ENCODE measurements at places on chromosomes 1 and 21.

GRCh38 chr1:112506731-112507130, 2.0 kb upstream of the WNT2B start:
- DNase-seq, result no peak

DNA sequence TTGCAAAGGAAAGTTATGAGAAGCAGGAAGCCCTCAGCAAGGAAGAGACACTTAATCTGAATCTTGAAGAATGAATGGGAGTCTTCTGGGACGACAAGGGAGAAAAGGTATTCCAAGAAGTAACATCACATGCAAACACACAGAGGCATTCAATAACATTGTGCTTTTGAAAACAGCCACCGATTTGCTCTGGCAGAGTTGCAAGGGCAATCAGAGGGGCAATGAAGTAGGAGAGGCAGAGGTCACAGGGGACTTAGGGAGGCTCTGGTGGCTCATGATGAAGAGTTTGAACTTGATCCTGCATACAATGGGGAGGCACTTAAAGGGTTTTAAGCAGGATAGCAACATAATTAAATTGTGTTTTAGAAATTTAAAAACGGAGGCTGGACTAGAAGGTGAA, 107.7 kb downstream of the DDX20 start:
- no peak for DNase-seq

DNA sequence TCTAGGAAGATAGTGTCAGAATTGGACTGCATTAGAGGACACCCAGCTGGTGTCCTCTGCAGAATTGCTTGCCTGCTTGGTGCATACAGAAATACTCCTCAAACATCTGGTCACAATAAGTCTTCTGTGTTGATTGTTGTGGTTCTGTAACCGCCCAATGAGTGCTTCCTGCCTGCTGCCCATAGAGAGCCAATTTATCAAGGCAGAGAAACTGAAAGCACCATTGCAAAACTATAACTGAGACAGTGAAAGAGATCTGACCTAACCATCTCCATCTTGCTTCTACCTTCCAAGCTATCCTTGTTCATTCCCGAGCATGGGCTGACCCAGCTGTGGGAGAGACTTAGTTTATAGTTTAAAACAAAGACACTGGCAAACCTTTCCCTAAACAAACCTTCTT, 462.4 kb upstream of the RGS18 start:
- DNase-seq, result no peak

- no peak for DNase-seq
Observed at GRCh38 chr21:41653954-41654491, 112.8 kb downstream of the RIPK4 start.

- no peak for DNase-seq
Observed at GRCh38 chr1:30034627-30035521, 688.5 kb downstream of the MATN1 start.

DNA sequence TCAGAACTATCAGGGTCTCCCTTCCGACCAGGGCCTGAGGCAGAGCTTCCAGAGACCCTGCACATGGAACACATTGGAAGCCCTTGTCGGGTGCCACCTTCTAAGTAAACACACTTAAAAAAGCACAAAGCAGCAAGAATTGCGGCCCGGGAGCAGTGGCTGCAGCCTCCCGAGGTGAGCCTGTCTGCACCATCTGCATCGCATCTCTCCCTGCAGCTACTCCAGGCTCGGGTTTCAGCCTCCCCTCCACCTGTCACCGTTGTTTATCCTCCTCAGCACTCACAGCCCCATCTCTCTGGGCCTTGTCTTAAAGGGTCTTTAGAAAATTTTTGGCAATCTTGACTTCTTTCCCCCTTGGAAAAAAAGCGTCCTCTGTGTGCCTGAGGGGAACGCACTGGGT, 95.1 kb upstream of the ARHGEF16 start:
- peak; percentile 2 for DNase-seq

DNA sequence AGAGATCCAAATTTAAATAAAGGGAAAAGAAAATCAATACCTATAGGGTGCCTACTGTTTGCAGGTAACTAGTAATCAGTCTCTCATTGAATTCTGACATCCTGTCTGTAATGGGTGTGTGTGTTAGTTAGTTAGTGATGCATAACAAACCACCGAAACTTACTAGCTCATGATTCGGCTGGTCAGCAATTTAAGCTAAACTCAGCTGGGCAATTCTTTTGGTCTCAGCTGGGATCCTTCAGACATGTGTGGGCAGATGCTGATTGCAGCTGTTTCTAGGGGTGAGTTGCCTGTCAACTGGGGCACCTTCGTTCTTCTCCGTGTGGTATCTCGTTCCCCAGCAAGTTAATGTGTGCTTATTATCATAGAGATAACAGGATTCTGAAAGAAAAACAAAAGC, 40.2 kb upstream of the ZNF124 start:
- no peak for DNase-seq

DNA sequence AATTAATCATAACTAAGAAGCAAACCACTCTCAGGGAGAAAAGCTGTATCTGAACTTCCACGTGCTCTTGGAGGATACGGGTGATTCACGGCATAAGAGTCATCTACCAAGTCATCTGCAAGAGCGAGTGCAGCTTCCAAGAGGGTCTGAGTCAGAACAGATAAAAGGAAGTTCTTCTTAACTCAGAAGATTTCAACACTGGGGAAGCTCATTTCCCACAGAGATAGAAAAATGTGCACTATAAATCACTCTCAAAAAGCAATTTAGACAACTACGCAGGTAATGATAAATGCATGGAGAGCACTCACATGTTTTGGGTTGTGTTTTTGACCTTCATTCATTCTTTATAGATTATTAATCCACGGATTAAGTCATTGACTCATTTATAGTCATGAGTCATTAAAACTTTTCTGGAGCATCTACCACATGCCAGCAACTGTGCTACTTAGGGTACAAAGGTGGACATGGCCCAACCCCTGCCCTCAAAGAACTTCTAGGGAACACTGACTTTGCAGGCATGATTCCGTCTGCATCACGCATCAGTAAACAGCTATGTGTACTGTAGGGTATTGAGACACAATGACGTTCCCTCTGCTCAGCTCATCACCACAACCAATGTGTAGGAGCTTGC, 20.8 kb downstream of the KCNJ15 start:
- no peak for DNase-seq

GRCh38 chr1:93605812-93606512, 75.7 kb downstream of the BCAR3 start:
- DNase-seq, result no peak

- DNase-seq, result no peak
Observed at GRCh38 chr1:37533317-37534093, 18.9 kb upstream of the MEAF6 start.

DNA sequence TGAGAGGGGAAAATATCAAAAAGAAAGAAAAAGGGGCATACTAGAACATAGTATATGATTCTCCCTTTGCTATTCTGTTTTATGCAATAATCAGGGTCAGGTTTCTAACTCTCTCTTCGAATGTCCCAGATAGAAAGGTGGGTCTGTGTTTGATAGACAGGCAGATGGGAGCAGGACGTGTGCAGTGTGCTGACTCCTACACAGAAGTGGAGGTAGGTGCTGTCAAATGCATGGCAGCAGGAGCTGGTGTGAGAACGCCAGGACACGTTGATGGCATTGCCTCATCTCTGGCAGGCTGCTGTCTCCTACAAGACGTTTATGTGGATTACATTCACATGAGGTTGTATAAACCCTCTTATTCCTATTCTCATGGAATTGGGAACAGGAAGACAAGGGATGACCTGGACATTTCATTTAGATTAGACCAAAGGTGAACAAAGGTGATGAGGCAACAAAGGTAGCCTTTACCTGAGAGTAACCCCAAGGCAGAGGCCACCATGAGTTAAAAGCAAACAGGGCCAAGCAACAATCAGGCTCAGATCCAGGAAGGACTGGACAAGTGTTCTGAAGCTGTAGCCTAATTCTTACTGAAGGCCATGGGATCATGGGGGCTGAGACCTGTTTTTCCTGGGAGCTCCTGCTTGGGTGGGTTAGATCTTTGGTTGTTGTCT, 37.8 kb downstream of the KCNK1 start:
- DNase-seq, result no peak

DNA sequence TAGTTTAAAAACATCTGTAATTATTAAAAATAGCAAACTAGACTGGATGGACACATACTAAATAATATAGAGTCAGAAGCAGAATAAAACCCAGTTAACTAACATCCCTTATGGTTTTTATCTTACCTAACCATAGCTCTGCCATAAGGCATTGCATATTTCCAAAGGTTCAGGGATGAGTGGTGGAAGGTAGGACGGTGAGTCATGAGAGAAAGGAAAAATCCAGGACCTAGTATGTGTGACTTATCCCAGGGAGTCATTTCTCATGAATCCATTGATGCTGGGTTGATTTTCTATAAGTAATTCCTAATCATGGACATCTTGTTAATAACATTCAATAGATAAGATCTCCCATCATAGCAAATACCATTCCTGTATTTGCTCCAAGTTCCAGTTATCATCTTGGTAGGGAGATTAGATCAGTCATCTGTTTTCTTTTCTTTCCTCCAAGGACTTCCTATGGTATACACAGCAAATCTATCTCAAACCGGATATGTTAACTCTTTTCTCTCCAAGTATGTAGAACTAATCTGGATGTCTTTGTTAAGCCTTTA, 490.7 kb upstream of the B3GALT2 start:
- no peak for DNase-seq

GRCh38 chr1:115545791-115546733, 95.7 kb upstream of the VANGL1 start:
- DNase-seq, result no peak

GRCh38 chr1:26412180-26412840, 1.7 kb downstream of the LIN28A start:
- no peak for DNase-seq

- no peak for DNase-seq
Observed at GRCh38 chr1:203453016-203453415, 22.6 kb upstream of the PRELP start.

- DNase-seq, result no peak
Observed at GRCh38 chr1:169460191-169460833, 25.4 kb downstream of the SLC19A2 start.

DNA sequence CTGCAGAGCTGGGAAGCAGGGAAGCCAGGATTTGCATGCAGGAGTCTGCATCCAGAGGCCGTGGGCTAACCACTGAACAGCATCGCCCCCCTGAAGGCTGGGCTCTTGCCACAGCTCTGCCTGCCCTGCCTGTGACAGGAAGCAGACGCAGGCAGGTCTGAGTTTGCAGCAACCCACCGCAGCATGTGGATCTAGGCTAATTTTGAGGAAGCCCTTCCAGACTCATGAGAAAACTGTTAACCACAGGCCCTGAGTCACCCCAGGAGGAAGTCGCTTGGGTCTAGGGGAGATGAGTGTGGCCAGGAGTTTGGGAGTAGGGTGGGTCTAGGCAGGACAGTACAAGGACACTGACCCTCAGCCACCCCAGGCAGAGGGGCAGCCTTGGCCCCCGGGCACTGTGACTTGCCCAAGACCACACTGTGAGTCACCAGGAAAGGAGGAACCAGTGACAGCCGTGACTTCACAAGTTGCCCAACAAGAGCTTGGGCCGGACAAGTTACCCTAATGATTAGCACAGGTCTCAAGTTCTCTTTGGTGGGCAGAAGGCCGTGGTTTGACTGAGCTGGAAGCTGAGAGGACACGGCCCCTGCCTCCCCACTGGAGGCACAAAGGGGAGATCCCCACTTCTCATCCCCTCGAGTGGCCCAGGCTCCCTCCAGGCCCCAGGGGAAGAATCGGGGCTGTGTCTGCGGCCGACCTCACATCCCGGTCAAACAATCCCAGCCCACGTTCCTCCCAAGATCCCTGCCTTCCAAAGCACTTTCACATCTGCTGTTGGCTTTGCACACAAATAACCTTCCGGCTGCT, 826 bp downstream of the LAPTM5 start:
- DNase-seq, result no peak

DNA sequence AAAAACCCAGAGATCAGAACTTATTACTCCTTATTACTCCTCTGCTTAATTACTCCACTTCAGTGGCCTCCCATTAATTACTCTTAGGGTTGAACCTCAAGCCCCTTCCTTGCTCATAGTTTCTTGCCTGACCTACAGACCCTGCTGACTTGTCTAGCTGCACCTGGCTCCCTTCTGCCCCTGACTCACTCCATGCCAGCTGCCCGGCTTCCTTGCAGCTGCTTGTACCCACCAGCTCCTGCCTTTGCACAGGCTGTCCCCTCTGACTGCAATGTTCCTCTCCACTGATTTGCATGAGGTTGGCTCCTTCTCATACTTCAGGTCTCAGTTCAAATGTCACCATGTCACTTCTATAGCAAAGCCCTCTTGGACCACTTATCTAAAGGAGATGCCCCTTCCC, 1.9 kb upstream of the PTPRU start:
- no peak for DNase-seq

DNA sequence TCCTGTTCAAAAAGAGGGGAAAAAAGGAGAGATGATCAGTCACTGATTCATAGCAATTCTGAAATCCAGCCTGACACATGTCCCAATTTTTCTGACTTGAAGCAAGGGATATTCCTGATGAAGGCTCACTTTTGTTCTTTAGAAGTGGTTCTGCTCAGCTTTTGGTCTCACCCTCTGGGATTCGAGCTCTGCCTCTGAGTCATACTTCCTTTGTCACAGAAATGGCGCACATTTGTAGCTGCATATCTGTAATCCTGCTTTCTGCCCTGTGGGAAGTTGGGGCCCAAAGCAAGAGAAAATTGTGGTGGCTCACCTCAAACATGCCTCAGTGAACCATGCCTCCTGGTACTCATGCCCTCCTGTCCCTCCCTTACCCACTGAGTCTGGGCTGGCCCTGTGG, 22.3 kb upstream of the FAM78B start:
- no peak for DNase-seq

GRCh38 chr1:202153284-202153683, 7.1 kb downstream of the PTPN7 start:
- no peak for DNase-seq

GRCh38 chr1:19130468-19130867, 79.6 kb downstream of the UBR4 start:
- DNase-seq, result no peak

GRCh38 chr21:14952916-14953315, 111.9 kb downstream of the NRIP1 start:
- no peak for DNase-seq

- DNase-seq, result no peak
Observed at GRCh38 chr1:227440182-227440581, 121.9 kb upstream of the CDC42BPA start.

DNA sequence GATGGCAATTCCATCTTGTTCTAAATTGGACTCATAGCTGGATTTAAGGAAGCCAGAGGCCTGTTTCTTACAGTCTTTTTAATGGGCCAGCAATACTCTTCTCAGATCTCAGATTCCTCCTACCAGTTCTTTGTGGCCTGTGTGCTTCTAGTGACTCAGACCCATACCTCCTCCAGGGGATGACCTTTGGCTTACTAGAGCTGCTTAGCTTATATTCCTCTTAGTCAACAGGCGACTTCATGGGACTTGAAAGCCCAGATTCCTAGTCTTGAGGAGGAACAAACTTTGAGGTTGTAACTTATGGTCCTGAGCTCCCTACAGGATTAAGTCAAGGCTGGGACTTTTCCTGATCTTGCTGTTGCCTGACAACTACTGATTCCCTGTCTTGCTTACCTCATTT, 12.4 kb upstream of the PAPPA2 start:
- no peak for DNase-seq

Measured in NCI-H524 treated with DMSO at 0.1 percent for 48 hours (cell line).